Hematopoietic multipotent progenitor cell (in vitro differentiated cells): ENCODE measurements at places on chromosomes 7 and 10. TPM values are rescaled to one million over a fixed set of nuclear protein-coding genes. Genes with fewer than 3 reads are reported as not detected.

Gene TAS2R3
- total RNA-seq, result 1.1 TPM

Gene DUSP5
- total RNA-seq, result 5.7 TPM

Gene TFPI2
- total RNA-seq, result 0.81 TPM

DNA sequence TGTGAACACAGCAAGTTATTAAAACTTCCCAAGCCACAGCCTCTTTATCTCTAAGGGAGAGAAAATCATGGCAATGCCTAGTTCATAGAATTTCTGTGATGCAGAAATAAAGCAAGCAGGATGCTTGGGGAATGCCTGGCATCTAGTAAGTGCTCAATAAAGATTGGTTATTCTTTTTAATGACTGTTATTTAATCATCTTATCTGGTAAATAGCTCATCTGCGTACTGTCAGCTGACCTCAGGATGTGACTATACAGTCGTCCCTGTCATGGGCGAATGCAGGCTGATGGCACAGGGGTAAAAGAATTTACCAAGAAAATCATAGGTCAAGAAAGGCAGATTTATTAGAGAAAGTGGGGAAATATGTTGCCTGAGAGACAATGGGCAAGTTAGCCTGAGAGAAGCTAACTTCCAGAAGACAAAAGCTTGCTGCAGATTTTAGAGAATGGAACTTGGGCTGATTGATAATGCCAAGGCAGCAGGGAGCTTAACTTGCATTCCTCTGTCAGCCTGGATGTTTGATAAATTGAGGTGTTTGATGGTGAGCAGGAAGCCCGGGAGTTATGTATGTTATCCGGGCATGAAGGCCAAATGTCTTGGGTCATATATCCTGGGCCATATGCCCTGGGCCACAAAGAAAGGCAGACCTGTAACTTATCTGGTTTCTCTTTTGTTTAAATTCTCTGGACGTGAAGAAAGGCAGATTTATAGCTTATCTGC is 126.0 kb downstream of the KCNMA1 start:
- DNase-seq, result no peak

DNA sequence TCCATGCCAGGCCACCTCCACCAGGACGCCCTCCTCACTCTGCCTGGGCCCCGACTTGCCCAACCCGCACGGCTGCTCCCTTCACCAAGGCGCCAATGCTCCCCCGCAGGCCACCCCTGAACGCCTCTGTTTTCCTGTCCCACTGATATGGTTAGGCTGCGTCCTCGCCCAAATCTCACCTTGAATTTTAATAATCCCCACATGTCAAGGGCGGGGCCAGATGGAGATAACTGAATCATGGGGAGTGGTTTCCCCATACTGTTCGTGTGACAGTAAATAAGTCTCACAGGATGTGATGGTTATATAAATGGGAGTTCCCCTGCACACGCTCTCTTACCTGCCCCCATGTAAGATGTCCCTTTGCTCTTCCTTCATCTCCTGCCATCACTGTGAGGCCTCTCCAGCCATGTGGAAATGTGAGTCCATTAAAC is 29.8 kb downstream of the RSU1 start:
- no peak for DNase-seq

DNA sequence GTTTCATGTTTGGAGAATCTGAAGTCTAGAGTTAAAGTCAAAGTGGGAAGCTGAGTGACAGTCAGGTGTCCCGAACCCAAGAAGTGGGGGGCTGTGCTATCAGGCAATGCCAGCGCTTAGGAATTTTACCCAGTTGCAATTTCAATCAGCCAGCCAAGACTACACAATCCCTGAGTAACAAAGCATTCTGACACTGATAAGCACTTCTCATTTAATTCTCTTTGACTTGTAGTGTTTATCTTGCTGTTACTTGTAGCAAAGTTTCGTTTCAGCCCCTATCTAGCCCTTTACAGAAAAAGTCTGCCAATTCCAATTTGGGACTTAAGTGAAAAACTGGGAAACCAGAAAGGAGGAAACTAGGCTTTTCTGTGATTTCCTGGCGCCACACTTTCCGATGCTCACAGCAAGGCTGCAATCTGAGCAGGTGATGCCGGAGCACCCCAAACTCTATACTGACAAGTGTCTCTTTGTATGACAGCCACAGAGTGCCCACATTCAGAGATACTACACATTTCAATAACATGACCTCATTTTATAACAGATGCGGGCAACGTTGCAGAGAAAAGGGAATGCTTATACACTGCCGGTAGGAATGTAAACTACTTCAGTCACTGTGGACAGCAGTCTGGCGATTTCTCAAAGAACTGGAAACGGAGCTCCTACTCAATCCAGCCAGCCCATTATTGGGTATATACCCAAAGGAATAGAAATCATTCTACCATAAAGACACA is 61.0 kb downstream of the ITIH5 start:
- DNase-seq, result no peak

Gene NAT16
- not detected for total RNA-seq

DNA sequence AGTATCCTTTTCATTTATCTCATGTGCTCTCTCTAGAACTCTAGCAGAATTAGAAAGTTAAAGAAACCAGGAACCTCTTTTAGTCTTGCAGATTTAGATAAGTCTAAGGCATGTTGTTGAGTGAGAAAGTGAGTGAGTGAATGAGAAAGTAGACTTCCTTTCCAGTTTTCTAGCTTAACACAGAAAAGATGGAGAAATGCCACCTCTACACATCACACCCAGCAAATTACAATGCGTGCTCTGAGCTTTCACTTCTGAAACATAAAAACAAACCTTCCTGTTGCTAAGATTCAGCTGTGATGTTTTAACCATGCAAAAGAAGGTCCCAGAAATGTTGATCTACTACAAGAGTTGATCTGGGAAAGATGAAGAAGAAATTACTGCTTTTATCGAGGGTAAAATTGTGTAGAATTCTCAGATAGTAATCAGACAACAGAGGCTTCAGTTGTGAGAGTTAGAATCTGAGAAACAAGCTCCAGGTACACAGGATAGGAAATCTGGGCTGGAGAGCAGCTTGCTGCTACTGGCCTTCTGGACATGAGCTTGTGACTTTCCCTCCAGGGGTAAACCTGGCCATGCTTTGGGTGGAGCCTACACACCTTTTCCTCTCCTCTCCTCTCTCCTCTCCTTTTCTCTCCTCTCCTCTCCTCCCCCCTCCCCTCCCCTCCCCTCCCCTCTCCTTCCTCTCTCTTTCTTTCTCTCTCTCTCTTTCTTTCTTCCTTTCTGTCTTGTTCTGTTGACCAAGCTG is 4.6 kb downstream of the CYP3A5 start:
- DNase-seq, result no peak

Gene DCLRE1C
- 12.9 TPM for total RNA-seq

DNA sequence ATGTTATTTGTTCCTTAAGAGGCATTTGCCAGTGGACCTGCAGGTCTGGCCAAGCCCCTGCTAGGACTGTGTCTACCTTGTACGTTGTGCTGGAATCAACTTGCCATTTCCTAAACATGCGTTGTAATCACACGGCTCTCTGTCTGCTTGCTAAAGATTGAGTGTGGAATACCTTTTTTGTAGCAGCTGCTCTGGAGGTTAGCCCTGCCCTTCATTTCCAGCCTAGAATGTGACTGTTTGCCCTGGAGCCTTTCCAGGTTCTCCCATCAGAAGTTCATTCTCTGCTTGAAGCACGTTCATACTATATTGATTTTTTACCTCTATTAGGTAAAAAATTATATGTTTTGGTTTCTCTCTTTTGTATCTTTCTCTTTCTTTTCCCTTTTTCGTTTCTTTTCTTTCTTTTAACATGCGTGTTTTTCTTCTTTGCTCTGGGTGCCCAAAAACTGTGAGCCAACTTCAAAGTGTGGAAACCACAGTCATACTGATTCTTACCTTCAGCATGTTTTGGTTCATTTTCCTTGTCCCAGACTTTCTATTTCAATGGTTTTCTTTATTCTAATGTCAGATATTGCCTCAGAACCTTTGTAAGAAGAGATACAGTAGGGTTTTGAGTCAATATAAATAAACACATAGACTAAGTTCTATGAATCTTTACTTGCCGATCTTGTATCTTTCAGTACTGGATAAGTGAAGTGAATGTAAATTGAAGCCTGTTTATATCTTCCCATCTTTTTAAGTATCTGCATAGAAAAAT is 111.9 kb upstream of the RPA3 start:
- no peak for DNase-seq

- no peak for DNase-seq
Observed at GRCh38 chr7:158705234-158705850, 738 bp upstream of the NCAPG2 start.

DNA sequence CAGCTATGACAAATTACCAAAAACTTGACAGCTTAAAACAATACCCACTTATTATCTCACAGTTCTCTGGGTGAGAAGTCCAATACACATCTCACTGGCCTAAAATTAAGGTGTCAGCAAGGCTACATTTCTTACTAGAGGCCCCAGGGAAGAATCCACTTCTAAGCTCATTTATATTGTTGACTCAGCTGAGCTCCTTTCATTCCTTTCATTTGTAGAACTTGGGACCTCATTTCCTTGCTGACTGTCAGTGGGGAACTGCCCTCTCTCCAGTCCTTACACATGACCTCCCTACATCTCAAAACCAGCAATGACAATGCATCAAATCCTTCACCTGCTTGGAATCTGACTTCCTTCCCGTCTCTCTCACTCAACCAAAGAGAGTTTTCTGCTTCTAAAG is 240.3 kb downstream of the IPMK start:
- DNase-seq, result no peak

Gene FOXK1
- 22.6 TPM for total RNA-seq

- peak; percentile 52 for DNase-seq
Observed at GRCh38 chr10:1123198-1123597, 67.0 kb downstream of the WDR37 start.
